ENCODE measurements at places on chromosomes 1 and 21.

- no peak for DNase-seq
Observed at GRCh38 chr1:185091480-185091879, 46.1 kb downstream of the RNF2 start.

GRCh38 chr1:93653656-93654055 is 28.0 kb downstream of the BCAR3 start:
- no peak for DNase-seq

GRCh38 chr1:162137179-162137960 is 67.9 kb downstream of the NOS1AP start:
- no peak for DNase-seq

- no peak for DNase-seq
Observed at GRCh38 chr1:36159614-36160387, 3.8 kb downstream of the MAP7D1 start.

- no peak for DNase-seq
Observed at GRCh38 chr21:28523367-28523766, 469.3 kb downstream of the LTN1 start.

- DNase-seq: peak; percentile 23
Observed at GRCh38 chr1:47710329-47711071, 272.7 kb downstream of the FOXD2 start.

Measured in CD14-positive monocyte (primary cell).